A549 treated with dexamethasone at 1 μM for 4 hours (cell line): ENCODE measurements at places on chromosomes 13 and 19. TPM values are rescaled to one million over a fixed set of nuclear protein-coding genes. Genes with fewer than 3 reads are reported as not detected.

The CYP2F1 gene
- not detected in 5 replicates for total RNA-seq

The PDX1 gene
- total RNA-seq: 0.06 to 0.12 TPM (median 0.08 TPM) in 5 replicates

The CEACAM7 gene
- 0.04 to 0.12 TPM (median 0.09 TPM) in 4 of 5 replicates, not detected in the other for total RNA-seq

The ADAMTSL5 gene
- 2.4 to 4.9 TPM (median 3.0 TPM) in 5 replicates for total RNA-seq

The TEX101 gene
- not detected in 5 replicates for total RNA-seq

The KLK13 gene
- total RNA-seq: 0.09 to 0.14 TPM (median 0.12 TPM) in 3 of 5 replicates, not detected in the others

The S1PR4 gene
- 0.08 to 0.29 TPM (median 0.15 TPM) in 5 replicates for total RNA-seq
